ENCODE measurements at places on chromosomes 5 and 9.

GRCh38 chr9:33101104-33101951, 24.9 kb upstream of the SMU1 start:
- no peak for DNase-seq

DNA sequence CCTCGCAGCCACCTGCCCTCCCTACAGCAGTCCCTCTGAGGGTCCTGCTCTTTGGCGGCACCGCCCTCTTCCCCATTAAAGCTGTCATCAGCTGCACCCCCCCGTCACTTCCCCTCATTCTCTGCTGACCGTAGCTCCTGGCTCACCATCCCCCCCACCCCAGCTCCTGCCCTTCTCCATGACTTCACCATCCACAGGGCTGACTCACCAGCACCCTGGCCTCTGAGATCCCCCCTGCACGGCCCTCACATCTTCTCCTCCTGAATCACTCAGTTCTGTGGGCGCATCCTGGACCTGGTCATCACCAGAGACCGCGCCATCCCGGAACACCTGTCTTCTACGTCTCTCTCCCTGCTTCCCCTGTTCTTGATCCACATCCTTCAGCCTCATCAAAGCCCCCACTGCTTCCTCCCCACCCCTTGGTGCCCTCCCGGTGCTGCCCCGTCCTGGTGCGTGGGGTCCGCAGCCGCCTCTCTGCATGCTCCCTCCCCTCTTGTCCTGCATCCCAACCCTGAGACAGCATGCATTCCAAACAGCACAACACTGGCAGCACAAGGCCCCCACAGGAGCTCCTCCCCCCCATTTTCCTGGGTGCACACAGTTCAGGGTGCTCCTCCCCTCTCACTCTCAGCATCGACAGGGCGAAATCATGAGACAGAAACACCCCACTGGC, 12.9 kb downstream of the FLT4 start:
- DNase-seq: peak; percentile 56

GRCh38 chr5:44574678-44575077, 185.5 kb upstream of the FGF10 start:
- DNase-seq: no peak

- DNase-seq: peak; percentile 83
These were observed 30.8 kb downstream of the SLC6A3 start for GRCh38 chr5:1414311-1415058.

DNA sequence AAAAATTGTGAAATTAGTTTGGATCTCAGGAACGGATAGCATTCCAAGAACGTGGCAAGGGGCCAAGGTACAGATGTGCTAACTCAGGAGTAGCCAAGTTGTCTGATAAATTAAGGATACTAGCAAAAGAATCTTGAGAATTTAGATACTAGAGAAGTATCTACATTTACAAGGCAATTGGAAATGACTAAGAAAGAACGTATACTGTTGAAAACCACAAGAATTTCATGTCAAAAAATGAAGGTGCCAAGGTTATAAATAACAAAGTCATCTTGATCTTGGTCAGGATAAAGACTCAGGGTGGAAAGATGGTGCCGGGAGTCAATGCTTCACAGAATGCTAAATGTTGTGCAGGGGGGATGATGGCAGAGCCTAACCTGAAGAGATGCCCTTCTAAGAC, 19.2 kb downstream of the CAPSL start:
- peak; percentile 96 for DNase-seq

- DNase-seq: no peak
These were observed 845 bp upstream of the SLC46A2 start for GRCh38 chr9:112891521-112891920.

DNA sequence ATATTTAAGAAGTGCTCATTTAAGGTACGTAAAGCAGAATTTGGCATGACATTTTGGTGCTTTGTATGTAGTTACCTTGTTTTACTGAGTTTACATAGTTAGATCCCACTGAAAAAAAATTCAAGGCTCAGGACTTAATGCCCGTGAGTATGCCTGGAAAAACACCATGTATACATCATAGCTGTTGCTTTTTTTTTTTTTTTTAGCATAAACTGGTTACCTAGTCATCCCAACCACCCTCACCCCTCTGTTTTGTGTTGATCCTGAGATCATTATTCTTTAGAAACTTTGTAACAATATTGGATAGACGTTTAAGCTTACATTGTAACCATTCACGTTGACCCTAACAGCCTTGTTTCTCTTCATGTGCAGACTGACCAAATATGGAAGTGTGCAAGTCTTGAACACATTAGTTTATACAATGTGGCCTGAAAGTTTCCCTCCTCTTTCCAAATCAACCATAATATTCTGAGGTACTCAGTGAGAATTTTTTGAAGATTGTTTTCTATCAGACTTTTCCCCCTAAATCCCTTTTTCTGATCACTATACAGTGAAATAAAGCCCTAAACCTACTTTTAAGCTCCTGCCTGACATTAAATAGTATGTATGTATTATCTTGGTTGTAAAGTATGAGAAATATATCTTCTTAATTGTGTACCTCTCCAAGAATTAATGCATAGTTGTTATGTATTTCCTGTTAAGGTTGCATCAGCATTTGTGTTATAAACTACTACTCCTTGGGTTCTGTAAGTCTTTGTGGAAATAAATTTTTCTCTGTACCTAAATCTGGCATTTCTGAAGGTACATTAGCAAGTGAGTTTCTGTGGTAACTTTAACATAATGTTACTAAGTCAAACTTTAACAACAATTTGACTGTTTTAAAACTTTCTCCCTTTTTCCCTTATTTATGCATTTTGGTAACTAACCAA, 4.4 kb downstream of the RABGAP1 start:
- no peak for DNase-seq

GRCh38 chr5:32934529-32934928, 223.4 kb downstream of the NPR3 start:
- no peak for DNase-seq

DNA sequence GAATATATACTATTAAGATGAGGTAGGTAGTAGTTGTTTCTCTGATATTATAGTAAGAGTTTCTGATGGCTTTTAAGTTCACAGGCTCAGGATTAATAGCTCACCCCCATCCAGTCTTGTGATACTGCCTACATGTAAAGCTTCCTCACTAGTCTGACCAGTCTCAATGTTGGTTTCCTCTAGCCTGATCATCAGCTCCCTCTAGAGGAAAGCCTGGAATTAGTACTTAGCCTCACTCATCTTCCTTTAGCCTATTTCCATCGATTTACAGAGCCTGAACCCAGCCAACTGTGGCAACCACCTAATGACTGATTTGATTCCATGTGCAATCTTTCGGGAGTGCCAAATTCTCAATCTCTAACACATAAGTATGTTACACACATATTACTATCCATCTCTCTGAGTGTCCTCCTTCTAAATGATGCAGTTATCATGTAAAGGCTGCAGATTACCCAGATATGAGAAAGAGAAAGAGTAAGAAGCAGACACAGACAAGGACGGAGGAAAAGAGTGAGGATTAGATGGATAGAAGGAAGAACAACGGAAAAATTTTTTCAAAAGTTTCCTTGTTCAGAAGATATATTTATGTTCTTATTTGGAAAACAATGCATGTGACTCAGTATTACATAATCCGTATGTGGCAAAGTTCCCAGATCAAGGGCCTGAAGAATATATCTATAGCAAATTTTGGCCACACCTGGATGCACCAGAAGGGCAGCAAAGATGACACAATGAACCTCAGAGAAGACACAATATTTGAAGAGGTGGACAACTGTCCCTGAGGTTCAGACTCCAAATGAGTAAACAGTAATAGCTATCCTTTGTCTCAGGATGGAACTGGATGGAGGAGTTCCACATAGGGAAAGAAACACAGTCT, 333.7 kb downstream of the ELAVL2 start:
- no peak for DNase-seq

DNA sequence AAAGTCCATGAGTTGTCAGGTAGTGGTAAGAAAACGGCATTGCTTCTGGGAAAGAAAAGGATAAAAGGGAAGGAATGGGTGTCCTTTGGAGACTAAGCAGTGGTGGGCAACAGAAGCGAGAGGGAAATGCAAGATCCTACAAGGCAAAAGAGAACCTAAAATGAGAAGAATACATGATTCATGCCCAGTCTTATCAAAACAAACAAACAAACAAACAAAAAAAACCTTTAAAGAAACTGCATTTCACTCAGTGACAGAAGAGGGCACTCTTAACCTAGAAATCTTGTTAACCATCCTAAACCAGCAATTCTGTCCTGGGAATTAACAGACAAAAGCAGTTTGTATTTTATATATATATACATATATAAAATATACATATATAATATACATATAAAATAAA, 88.5 kb downstream of the SUSD1 start:
- DNase-seq: no peak

- DNase-seq: peak; percentile 55
These were observed 992 bp downstream of the SETD9 start for GRCh38 chr5:56910210-56910965.

DNA sequence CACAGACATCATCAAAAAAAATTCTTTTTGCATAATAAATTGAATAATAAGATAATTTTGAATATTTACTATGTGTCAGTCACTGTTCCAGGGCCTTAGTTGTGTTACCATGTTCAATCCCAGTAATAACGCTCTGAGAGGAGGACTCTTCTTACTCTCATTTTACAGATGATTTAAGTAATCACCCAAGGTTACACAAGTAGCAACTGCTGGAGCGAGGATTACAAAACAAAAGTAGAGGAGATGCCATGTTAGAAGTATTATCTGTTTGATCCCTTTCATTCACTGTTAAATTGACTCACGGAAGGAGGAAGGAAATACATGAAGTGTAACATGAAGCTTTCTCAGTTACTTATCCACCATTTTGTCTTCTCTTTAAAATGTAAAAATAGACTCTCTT, 412.8 kb downstream of the NFIB start:
- DNase-seq: no peak
